ENCODE measurements at places on chromosomes 7 and 10.

DNA sequence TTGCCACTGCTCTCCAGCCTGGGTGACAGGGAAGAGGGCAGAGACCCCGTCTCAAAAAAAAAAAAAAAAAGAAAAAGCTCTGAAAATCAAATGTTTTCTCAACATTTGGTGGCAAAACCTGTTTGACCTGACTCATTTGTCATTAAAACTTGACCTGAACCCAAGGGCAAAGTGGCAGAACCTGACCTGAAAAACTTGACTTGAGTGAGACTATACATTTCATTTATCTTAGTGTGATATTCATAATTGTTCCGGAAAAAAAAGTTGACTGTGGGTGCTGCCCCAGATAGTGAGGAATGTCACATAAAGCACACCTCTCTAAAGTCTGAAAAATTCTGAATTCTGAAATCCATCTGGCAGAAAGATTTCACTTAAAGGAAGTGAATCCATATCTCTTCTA, 2.3 kb upstream of the TAX1BP1 start:
- no peak for DNase-seq

- no peak for DNase-seq
Observed at GRCh38 chr10:8059191-8059936, 4.9 kb downstream of the GATA3 start.

DNA sequence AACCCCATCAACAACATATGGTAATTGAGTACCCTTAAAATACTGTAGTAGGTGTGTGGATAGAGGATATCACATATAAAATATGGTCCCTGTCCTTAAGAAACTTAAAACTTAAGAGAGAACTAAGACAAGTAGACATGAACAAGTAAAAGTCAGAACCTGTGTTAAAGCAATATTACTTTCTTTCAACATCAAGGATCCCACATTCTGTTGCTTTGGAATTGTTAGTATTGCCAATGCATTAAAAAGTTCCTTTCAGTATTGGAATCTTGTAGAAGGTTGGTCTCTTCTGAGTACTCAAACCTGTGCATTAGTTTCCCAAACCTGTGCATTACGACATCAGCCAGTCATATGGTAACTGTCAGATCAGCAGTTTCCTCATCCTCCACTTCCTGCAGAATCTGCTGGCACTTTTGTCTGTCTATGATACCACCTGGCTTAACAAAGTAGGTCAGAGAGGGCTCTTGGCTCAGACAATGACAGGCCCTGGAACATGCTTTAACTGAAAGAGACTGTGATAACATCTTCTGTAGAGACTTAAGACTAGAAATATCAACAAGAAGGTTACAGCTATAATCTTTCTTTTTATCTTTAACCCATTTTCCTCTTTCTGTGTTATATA, 56.5 kb downstream of the CCDC71L start:
- no peak for DNase-seq

GRCh38 chr7:51639661-51640334, 323.2 kb upstream of the COBL start:
- DNase-seq: no peak

All from activated CD4-positive, alpha-beta T cell treated with anti-CD3 and anti-CD28 coated beads, Interleukin-2, amount 50 U/mL, for 48 hours (primary cell).